ENCODE measurements at places on chromosomes 2 and 18.

- no peak for ATAC-seq
Observed at GRCh38 chr2:228507231-228507824, 325.8 kb upstream of the SPHKAP start.

DNA sequence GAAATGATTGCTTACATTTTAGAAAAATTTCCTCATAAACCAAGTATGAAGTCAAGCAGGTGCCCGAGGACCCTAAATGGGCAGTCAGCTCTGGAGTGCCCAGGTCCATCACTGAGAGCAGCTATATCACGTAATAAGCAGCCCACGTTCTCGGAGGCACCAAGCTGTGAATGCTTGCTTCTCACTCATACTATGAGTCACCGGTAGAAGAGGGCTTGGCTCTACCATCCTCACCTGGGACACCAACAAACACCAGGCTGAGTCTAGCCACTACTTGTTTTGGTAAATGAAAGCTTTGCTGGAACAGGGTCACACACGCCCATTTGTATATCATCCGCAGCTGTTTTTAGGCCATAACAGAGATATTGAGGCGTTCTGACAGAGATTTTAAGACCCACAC, 207.5 kb downstream of the SEPTIN10 start:
- ATAC-seq, result no peak

GRCh38 chr2:214310319-214310718, 100.5 kb upstream of the VWC2L start:
- ATAC-seq, result no peak

DNA sequence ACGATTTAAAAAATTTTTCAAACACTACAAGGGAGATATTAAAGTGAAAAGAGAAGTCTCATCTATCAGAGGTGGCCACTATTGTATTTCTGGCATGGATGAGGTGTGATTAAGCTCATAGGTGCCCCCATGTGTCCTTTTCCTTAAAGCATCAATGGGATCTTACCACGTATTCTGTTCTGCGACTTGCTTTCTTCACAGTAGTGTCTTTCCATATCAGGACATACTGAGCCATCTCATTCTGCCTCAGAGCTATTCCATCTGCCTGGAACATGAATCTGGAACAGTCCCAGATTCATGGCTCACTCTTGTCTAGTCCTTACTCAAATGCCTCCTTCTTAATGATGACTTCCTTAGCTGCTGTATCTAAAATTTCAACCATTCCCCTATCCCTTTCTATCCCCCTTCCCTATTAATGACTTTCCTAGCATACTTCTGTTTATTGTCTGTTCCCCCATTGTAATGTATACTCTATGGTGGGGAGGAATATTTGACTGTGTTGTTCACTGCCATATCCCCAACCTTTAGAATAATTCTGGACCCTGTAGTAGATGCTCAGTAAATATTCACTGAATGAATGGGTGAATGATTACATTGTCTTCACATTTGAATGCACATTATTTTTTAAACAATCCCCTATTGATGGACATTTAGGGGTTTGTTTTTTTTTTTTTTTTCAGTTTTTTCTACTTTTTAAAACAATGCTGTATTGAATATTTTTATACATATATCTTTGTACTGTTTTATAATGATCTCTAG, 11.1 kb downstream of the STAMBP start:
- ATAC-seq, result no peak

DNA sequence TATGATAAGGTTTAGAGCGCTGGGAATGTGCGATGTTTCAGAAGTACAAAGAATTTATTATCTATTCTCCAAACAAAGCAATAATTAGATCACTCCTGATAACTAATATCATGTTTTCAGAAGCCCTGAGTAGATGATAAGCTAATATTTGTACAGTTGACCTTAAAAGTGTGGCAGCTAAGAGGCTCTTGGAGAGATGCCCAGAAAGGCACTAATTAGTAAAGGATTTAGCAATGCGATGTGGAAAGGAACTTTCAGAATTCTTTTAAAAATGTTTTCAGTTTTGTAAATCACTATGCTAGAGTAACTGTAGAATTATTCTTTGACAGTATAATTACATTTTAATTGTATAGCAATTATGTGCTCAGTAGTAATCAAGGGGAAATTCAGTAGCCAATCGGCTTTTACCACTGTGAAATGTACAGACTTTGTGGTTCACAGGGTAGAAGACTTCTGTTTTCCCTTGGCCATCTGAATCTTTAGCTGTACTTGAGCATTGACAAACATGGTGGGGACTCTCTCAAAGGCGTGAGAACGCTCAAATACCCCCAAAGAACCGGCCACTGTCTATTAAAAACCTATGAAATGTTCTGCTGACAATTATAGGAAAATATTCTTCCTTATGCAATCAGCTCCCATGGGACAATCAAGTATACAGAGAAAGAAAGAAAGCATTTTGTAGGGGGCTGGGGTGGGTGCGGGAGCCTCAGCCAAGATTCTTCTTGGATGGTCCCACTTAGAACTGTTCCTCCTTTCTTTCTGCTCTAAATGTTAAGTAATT, 262.8 kb upstream of the AGAP1 start:
- ATAC-seq, result no peak

DNA sequence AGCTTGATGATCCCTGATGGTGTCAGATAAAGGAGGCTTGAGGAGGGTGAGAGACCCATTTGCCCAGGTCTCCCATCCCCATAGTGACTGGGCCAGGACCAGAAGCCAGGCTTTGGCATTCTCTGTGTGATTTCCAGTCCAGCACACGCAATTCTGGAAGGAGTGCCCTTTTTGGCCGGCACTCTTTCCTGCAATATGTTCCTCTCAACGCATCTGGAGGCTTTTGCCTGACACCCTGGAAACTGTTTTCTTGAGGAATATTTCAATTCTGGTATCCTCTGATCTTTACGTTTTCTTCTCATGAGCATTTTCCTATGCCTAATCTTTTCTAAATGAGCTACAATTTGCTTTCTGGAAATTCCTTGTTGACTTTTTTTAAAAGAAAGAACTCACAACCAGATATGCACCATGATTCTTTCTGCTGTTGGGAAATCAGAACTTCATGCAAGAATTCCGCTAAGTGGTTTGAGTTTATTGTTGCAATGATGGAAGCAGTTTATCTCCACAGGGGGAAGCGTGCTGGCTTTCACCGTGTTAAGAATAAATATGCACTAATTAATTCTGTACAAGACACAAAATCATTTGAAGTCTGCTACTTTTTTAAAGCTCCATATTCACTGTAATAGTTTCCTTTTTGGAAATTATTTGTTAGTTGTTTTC, 143.7 kb downstream of the NAPG start:
- no peak for ATAC-seq
